Ureter (tissue), 1 donor: ENCODE measurements at places on chromosomes 6 and 20.

- DNase-seq, result no peak
Observed at GRCh38 chr20:58818586-58819285, 32.0 kb downstream of the GNAS-AS1 start.

GRCh38 chr20:59776626-59777330 is 156.7 kb downstream of the SYCP2 start:
- peak; percentile 35 for DNase-seq

DNA sequence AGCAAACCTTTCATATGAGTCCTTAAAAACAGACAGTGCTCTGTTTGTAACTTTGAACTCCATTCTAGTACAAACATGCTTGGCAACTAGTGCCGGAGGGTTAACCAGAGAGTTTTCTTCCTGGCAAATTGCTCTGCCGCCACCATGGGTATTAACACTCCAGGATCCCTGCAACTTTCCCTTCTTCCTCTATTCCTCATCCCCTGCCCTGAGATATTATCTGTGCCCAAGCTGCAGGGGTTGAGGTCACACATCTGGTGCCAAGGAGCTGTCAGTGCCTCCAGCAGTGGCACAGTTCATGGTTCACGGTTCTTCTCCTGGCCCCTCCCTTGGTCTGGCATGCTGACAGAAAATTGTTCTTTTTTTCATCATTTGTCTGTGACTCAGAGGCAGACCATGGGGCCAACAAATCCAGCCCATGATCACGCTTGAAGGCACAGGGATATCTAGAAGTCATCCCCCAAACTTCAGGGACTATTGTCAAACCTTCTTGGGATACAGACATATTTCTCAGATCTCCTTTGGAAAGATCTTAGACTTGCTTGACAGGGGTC is 77.5 kb downstream of the ATXN1 start:
- DNase-seq, result peak; percentile 56

GRCh38 chr6:87522686-87523085 is 49.9 kb downstream of the SLC35A1 start:
- no peak for DNase-seq
